ENCODE measurements at places on chromosomes 4 and X. TPM values are rescaled to one million over a fixed set of nuclear protein-coding genes. Genes with fewer than 3 reads are reported as not detected.

PPP1R3F gene
- total RNA-seq = 2.1 TPM

CD38 gene
- total RNA-seq = not detected

PRICKLE3 gene
- 15.0 TPM for total RNA-seq

NALF2 gene
- not detected for total RNA-seq

ARHGAP6 gene
- 0.69 TPM for total RNA-seq

GC gene
- total RNA-seq = not detected

CTAG1B gene
- not detected for total RNA-seq

XK gene
- not detected for total RNA-seq

TMEM144 gene
- total RNA-seq = 23.0 TPM

HMGN5 gene
- 5.3 TPM for total RNA-seq

JCHAIN gene
- not detected for total RNA-seq

GPM6B gene
- not detected for total RNA-seq

NDP gene
- total RNA-seq = 0.60 TPM

PNMA6F gene
- total RNA-seq = not detected

ATG4A gene
- 28.7 TPM for total RNA-seq

TBC1D25 gene
- total RNA-seq = 14.4 TPM

ASB9 gene
- 5.6 TPM for total RNA-seq

VCX gene
- not detected for total RNA-seq

RXFP1 gene
- total RNA-seq = not detected

ERAS gene
- not detected for total RNA-seq

CLDN22 gene
- total RNA-seq = not detected

SSX2B gene
- not detected for total RNA-seq

MAP3K15 gene
- not detected for total RNA-seq

PAGE2B gene
- not detected for total RNA-seq

ITGB1BP2 gene
- 4.6 TPM for total RNA-seq

ASB12 gene
- total RNA-seq = not detected

COX7B2 gene
- not detected for total RNA-seq
